ENCODE measurements at places on chromosomes 12 and 14. TPM values are rescaled to one million over a fixed set of nuclear protein-coding genes. Genes with fewer than 3 reads are reported as not detected.

PIWIL1 gene
- total RNA-seq: not detected

GRCh38 chr12:100545092-100545491 lies 28.4 kb upstream of the GAS2L3 start:
- DNase-seq: no peak

MDM2 gene
- total RNA-seq: 64.6 TPM

NRDE2 gene
- 20.3 TPM for total RNA-seq

DNA sequence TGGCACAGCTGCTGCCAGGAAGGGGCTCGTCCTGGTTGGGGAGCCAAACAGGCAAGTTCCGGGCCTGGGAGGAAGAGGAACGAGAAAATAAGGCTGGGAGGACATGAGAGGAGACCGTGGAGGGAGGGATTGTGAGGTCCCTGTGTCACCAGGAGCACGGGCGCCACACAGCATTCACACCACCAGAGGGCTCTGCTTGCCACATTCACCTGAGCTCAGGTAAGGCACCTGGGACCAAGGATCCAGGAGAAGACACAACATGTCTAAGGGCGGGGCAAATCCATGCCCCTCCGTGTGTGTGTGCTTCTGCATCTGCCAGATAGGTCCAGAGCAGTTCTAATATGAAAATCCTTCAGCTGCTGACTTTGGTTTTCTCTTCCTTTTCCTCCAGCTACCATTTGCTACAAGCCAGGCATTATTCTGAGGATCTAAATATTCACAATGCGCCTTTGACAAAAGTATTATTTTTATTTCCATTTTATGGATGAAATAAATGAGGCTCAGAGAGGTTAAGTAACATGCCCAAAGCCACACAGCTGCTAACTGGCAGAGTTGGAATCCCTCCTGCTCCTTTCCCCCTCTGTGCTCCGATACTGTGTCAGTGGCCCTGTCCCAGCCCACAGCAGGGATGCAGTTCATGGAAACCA lies 14.6 kb downstream of the RAPGEF3 start:
- DNase-seq: no peak

C14orf180 gene
- not detected for total RNA-seq

GRCh38 chr14:58944968-58945356 lies 243.5 kb upstream of the DAAM1 start:
- DNase-seq: no peak

- no peak for DNase-seq
Measured at GRCh38 chr14:100626614-100627013, 39.4 kb upstream of the BEGAIN start.

KIF26A gene
- total RNA-seq: 2.4 TPM

TCP11L2 gene
- 56.1 TPM for total RNA-seq

TDRD9 gene
- 3.1 TPM for total RNA-seq

GRCh38 chr14:65483647-65484046 lies 71.1 kb downstream of the FUT8 start:
- no peak for DNase-seq

ZNF10 gene
- total RNA-seq: 16.8 TPM

DNA sequence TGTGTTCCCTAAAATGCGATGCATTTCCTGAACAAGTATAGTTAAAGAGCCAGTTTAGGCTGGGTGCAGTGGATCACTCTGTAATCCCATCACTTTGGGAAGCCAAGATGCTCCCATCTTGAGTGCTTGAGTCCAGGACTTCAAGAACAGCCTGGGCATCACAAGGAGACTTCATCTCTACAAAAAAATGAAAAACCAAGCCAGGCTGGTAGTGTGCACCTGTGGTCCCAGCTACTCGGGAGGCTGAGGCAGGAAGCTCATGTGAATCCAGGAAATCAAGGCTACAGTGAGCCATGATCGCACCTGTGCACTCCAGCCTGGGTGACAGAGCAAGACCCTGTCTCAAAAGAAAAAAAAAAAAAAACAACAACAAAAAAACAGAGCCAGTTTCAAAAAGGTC lies 26.3 kb downstream of the HECTD1 start:
- DNase-seq: no peak

- DNase-seq: peak; percentile 95
Measured at GRCh38 chr12:64780531-64781279, 21.5 kb upstream of the GNS start.

DNA sequence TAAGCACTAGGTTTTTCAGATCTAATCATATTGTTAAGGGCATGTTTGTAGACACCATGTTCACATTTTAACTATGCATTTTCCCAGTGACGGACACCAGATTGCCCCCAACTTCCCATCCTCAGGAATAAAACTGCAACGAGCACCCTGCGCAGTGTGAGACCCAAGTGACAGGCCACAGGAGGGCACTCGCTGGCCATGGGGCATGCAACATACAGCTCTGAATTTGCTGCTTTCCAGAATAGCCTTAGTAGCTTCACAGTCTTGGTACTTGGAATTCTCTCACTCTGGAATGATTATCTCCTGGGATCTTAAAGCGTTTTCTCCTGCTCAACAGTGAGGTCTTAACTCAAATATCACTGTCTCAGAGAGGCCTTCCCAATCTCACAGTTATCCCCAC lies 972 bp upstream of the DDX47 start:
- no peak for DNase-seq

DNA sequence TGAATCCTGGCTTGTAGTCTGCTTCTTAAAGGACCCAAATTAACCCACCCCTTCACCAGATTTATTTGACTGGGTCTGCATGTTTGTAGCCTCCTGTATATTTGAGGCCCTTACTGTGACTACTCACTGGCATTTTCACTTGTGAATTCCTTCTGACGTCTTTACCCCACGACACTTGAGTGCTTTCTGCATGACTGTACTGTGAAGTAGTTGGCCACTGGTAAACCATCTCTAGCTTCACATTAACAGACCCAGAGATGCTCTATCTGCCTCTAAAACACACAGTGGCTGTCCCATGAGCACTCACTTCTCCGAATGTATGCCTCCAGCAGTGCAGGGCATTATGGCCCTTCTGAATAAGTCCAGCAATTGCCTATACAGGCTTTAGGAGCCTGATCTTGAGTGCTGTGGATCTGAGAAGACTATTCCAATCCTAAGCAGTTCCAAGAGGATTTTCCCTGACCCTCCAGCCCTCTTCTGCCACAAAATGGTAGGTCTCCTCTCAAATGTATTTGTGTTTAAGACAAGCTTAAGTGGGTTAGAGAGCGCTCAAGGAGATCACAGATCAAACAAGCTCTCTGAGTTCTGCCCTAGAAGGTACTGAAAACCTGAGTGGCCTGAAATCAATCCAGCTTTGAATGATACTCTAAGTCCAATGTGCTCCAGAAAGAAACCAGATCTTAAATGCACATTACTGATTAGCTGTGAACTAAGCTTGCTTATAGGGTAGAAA lies 534.7 kb downstream of the RPS29 start:
- DNase-seq: no peak

DNA sequence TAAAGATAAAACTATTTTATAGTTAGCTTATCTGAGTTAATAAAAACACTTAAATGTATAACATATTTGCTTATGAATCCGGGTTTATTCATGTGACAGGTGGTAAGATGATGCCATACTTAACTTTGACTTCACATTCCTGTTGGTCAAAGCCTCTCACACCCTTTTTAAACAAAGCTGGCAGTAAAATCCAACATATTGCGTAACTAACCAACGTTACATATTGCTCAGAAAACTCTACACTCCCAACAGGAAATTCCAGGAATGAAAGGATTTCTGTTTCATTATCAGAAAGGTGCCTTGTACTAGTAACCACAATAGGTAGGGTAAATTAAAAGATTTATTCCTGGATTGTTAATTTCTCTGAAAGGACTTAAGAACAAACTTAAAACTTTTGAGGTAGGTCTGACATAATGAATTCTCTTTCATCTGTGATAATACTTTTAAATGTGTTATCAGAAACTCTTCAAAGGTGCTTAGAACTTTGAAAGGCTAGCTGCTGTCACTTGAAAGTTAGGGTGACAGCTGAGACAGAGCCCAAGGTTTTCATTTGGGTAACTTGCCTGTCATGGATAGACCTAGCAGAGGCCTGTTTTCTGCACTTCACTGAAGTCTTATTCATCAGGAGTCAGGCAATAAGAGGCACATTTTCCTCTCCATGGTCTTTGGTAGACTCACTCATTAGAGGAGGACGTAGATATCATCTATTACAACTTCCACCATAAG lies 23.8 kb upstream of the CATSPERB start:
- DNase-seq: no peak

GRCh38 chr14:34424488-34424887 lies 37.6 kb downstream of the SPTSSA start:
- DNase-seq: no peak

PLEK2 gene
- 3.6 TPM for total RNA-seq

CPNE8 gene
- 38.8 TPM for total RNA-seq

DNA sequence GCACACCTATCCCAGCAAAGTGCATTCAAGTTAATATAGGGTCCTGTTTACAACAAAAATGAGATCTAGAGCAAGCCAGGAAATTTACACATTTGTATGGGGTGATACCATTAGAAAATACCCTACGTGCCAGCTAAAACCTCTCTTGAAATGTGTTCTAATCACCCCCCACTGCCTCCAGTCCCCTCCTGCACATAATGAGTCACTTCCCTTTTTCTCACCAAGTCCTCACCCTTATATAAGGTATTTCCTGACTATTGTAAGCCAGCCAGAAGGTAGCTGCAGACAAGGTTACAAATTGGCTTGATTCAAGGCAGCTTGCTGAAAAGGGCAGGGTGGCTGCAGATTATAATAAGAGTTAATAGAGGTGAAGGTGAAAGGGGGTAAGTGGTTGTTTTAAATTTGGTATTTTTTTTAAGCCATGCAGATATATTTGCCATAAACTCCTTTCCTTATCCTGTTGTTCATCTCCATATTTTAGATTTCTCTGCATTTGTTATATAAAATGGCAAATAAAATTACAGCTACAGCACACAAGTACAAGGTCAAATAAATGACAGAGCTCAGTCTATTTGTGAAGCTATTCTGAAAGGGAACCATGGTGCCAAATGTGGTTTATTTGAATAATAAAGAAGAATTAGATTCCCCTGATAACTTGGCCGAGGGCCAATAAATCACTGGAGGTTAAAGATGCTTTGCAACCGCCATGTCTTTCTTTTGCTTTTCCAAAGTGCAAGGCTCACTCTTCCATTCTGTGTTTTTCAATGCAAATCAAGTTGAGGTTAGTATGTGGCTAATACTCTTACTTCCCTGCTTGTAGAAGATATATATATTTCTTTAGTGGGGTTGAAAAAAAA lies 385.9 kb downstream of the EGLN3 start:
- DNase-seq: no peak

SAMD4A gene
- 26.0 TPM for total RNA-seq

DNA sequence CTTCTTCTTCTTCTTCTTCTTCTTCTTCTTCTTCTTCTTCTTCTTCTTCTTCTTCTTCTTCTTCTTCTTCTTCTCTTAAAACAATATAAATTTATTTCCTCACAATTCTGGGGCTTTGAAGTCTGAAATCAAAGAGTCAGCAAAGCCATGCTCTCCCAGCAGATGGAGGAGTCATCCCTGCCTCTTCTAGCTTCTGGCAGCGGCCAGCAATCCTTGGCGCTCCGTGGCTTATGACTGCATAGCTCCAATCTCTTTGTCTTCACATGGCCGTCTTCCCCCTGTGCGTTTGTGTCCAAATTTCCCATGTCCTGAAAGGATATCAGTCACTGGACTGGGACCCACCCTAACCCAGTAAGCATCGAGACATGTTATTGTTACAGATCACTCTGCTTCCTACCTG lies 22.9 kb downstream of the KCNA1 start:
- no peak for DNase-seq

CBLN3 gene
- total RNA-seq: 3.3 TPM

PPFIA2 gene
- 7.3 TPM for total RNA-seq

- DNase-seq: no peak
Measured at GRCh38 chr12:93645702-93646101, 31.5 kb upstream of the CRADD start.

FGF6 gene
- not detected for total RNA-seq

TOMM20L gene
- total RNA-seq: 1.3 TPM

DNA sequence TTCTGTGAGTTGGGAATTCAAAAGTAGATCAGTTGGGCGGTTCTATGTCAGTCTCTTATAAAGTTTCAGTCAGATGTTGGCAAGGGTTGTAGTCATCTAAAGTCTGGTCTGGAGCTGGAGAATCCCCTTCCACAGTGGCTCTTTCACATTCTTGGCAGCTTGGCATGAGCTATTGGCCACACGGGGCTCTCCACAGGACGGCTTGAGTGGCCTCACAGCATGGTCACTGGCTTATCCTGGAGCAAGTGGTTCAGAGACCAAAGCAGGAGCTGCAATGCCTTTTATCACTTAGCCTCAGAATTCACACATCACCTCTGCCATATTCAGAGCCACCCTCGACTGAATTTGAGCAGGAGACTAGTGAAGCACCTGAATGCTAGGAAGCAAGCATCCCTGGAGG lies 7.1 kb upstream of the KICS2 start:
- no peak for DNase-seq

DNA sequence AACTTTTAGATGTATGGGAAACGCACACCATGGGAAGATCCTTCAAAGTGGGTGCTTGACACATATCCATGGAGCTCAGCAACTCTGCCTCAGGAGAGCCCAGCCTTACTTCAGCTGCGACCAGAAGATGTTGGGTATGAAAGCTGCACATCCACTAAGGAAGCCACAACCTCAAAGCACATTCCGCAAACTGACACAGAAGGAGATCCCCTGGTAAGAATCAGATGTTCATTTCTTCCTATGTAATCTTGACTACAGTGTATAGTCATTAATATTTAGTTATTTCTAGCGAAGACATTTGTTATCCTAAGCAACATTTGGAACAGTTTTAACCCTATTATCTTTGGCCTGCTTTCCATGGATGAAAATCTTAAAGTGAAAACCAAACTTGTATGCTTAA lies 374.2 kb downstream of the NAV3 start:
- DNase-seq: no peak

DNA sequence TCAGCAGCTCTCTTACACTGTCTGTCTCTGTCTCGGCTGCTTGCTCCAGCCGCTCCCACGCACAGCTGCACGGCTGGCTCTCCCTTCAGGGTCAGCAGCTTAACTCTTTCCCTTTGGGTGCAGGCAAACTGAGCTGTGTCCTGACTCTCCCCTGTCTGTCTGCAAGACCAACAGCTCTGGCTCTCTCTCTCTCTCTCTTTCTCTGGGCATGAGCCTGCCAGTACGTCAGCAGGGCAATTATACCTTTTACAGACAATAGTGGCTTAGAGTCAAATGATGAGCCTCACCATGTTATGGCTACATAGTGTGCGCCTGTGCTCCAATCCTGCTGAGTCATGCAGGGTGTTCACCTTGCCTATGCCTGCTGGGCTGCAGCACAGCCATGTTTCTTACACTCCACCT lies 120.5 kb upstream of the DDHD1 start:
- no peak for DNase-seq

DNA sequence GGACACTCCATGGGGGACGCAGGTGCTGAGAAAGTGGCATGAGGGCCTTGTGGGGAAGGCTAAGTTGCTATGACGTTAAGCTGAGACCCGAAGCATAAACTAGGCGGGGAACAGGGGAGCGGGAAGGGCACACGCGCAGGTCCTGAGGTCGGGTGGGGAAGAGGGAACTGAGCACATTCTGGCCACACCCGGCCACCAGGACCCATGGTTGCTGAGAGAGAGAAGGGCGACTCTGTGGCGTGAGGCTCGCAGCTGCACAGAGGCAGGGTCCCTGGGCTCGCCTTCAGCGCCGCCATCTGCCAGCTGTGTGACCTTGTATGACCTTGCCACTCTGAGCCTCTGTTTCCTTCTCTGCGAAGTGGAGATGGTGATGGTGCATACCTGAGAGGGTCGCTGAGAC lies 182.5 kb downstream of the PHETA1 start:
- DNase-seq: no peak

Measured in upper lobe of left lung (tissue), 6 donors.